ENCODE measurements at places on chromosomes 16 and 17.

- no peak for DNase-seq
Measured at GRCh38 chr17:80358131-80358530, 56.8 kb upstream of the ENDOV start.

- no peak for DNase-seq
Measured at GRCh38 chr16:81652798-81653505, 126.1 kb upstream of the PLCG2 start.

DNA sequence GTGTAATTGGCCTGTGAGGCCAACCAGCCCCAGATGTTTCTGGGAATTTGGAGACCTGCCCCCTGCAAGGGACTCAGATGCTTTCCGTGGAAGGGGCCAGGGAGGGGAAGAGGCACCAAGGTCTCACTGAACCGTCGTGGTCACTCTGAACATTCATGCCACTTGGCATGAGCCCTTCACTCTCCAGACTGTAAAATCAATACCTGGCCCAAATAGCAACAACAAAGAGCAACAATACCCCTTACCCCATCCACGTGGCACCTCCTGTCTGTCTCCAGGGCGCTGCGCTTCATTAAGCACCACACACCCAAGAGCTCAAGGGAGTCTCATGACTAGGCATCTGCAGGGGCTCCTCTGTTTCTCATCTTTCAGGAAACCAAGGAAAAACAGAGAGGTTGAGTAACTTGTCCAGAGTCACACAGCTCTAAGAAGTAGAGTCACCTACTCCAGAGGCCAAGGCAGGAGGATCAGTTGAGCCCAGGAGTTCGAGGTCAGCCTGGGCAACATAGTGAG is 52.8 kb downstream of the SOCS1 start:
- no peak for DNase-seq

GRCh38 chr17:68953340-68953997 is 1.7 kb downstream of the ABCA8 start:
- DNase-seq, result no peak

DNA sequence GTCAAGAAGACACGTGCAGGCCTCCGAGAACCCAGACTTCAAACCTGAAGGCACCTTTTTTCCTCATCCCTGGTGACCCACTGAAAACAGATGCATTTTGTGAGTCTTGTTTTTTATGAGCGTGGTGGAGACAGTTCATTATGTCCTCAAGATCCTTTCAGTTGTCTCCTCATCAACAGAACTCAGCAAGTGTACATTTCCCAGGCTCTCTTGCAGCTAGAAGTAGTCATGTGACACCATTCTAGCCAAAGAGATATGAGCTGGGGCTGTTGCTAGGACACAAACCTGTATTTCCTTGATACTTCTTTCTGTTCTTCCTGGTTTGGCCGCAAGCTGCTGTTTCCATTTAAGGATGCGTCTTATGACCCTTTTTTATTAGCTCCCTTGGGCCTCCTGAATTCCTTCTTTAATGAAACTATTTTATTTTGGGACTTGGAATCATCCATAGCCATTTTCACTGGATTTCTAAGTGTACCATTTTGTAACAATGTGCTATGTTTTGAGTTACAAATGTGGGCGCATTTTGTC is 135.7 kb upstream of the FOXF1 start:
- no peak for DNase-seq

DNA sequence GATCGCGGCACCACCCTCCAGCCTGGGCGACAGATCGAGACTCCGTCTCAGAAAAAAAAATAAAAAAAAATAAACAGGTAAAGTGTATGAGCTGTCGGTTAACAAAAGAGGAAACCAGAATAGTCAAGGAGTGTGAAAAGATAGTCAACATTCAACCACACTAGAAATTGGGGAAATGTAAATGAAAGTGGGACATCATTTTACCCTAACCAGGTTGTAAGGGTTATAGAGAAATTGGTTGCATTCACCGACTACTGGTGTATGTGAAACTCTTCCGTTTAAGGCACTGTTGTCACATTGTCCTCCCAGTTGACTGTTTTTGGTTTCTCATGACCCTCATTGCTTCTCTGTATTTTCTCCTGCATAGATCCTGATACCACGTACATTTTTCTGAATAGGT is 62.8 kb downstream of the RABEP1 start:
- DNase-seq, result no peak

DNA sequence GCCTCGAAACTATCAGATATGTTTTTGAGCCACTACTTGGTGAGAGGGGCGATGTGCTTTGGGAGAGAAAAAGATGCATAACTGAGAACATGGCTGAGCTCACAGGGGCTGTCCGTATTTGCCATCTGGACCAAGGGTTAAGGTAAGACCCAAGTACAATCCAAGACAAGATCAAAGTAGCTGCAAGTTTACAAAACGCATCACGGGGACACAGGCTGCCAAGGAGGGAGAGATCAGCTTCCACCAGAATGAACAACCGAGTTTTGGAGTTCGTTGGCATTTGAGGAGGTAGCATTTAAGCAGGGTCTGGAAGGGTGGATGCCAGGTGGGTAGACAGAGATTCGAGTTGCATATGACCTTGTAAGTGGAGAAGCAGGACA is 2.2 kb downstream of the PITPNC1 start:
- DNase-seq, result no peak

- DNase-seq, result no peak
Measured at GRCh38 chr17:4247361-4247970, 16.3 kb downstream of the ANKFY1 start.

GRCh38 chr17:43994272-43995149 is 9.9 kb upstream of the NAGS start:
- peak; percentile 70 for DNase-seq

GRCh38 chr16:89197633-89198416 is 2.5 kb downstream of the SLC22A31 start:
- DNase-seq, result peak; percentile 21

DNA sequence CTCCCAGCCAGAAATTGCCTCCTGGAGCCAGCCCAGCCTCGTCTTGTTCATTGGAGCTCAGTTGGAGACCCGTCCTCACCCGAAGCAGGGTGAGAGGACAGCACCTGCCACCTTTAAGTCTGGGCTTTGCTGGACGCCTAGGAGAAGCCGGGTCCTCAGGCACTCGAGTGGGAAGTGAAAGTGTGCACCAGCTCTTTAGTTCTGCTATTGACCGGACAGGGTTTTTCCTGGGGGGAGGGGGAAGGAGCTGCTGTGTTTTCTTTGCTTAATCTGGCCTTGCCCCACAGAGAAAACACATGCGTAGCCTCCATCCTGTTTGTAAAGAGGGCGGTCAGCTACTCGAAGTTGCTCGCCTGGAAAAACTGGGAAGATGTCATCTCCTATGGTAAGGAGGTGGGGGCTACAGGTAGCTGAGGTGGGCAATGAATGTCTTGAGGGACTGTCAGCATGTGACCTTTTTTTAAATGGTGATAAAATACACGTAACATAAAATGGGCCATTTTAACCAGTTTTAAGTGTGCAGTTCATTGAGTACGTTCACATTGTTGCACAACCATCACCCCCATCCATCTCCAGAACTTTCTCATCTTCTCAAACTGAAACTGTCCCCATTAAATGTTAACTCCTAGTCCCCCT is 34.4 kb downstream of the CMIP start:
- DNase-seq, result peak; percentile 73

- DNase-seq, result no peak
Measured at GRCh38 chr17:15263680-15264079, 1.4 kb downstream of the PMP22 start.

DNA sequence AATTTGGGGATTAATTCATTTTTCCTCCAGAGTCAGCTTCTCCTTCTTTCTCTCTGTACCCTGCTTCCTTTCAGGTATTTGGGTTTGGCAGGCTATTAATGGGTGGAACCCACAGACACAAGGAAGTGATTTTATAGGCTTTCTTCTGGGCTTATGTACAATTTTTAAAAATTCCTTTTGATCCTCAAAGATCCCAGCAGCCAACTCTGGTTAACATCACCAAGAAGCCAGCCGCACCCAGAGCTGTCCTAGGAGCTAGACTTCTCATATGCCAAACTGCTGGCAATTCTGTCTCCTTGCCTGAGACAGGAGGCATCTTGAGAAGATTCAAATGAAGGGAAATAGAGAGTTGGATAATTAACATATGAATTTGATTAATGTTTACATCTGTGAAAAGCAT is 47.2 kb upstream of the ELAC2 start:
- DNase-seq, result no peak

- DNase-seq, result no peak
Measured at GRCh38 chr17:46770439-46770817, 48.1 kb downstream of the WNT3 start.

GRCh38 chr16:12046651-12047050 is 70.1 kb downstream of the SNX29 start:
- no peak for DNase-seq

DNA sequence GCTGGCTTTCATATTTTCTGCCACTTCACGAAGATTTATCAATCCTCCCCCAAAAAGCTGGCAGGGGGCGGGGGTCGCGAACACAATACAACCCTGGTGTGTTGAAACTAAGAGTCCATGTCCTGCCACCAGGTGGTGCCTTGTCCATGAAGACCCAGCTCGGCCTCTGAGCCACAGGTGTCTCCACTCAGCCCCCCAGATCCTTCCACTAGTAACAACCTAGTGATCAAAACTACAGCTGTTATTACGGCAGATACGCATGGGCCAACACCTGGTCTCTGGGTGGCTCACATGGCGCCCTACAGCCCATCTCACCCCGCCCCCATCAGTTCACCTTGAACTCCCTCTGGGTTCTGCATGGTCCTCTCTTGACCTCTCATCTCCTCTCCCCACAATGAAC is 27.7 kb downstream of the USP7 start:
- DNase-seq, result no peak

GRCh38 chr16:84053237-84053636 is 10.6 kb upstream of the SLC38A8 start:
- no peak for DNase-seq

DNA sequence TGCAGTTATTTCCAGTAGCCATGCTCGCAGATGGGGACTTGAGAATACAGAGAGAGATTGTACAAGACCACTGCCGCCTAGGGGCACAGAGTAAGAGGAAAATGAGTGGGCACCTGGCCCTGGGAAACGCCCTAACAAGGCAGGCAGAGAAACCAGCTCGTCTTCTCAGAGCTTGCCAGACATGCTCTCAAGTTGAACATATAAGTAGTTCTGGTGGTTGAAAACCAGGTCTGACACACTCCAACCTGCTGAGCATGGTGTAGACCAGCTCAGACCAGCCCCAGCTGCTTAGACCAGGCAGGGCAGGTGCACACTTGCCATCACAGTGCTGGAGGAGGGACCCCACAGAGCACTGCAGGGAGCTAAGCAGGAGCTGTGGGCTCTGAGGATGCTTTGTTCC is 250.5 kb downstream of the CPPED1 start:
- no peak for DNase-seq

DNA sequence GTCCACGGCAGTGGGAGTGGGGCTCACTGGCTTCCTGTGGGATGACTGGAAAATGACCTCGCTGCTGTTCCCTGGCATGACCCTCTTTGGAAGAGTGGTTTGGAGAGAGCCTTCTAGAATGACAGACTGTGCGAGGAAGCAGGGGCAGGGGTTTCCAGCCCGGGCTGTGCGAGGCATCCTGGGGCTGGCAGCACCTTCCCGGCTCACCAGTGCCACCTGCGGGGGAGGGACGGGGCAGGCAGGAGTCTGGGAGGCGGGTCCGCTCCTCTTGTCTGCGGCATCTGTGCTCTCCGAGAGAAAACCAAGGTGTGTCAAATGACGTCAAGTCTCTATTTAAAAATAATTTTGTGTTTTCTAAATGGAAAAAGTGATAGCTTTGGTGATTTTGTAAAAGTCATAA is 7.8 kb upstream of the RNF213 start:
- DNase-seq, result no peak

GRCh38 chr17:13601322-13601775 is 380 bp downstream of the HS3ST3A1 start:
- DNase-seq, result no peak

GRCh38 chr16:1182950-1183907 is 30.3 kb downstream of the CACNA1H start:
- DNase-seq, result no peak

DNA sequence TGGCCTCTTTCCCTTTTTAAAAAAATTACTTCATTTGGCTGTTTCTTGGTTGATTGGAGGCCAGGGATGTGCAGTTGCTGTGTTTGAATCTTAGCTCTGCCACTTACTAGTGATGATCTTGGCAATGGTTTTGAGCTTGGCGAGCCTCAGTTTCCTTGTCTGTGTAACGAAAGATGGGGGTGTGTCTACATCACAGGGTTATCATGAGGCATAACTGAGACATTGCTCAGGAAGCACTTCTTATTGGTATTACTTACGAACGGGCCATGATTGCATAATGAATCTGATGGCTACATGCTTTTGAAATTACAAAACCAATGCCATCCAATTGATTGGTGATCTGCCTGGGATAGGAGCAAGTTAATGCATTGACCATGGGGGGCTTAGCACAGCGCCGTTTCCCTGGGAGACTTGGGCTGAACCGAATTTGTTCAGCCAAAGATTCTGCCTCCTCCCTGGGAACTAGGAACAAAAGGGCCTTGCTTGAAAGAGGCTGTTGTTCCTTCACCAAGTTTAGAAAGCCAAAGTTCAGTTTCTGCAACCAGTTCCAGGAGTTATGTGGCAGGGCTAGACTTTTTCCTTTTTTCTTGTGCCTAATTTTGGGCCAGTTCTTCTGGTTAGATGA is 21.9 kb downstream of the CMIP start:
- DNase-seq, result no peak

GRCh38 chr16:85820604-85821372 is 21.3 kb downstream of the COX4I1 start:
- no peak for DNase-seq

- DNase-seq, result peak; percentile 25
Measured at GRCh38 chr16:24645739-24646645, 83.5 kb upstream of the TNRC6A start.

DNA sequence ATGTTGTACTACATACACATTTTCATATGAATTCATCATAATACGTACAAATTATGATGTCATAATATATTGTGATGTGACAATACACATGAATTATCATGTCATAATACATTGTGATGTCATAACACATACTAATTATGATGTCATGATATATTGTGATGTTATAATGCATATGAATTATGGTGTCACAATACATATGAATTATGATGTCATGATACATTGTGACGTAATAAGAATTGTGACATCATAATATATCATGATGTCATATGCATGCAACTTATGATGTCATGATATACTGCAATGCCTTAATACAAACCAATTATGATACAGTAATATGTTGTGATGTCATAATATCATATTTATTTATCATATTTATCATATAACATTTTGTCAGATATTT is 2074.3 kb downstream of the TP53TG3F start:
- no peak for DNase-seq

GRCh38 chr16:68480084-68480995 is 32.0 kb upstream of the SMPD3 start:
- DNase-seq, result no peak

GRCh38 chr17:65181237-65182061 is 44.3 kb downstream of the RGS9 start:
- no peak for DNase-seq

- peak; percentile 25 for DNase-seq
Measured at GRCh38 chr17:40937384-40937819, at the start of gene KRT23. TSS of gene KRT23 (minus strand) at chr17:40937646. CDS start at chr17:40936603, 1,043 bp downstream.

DNA sequence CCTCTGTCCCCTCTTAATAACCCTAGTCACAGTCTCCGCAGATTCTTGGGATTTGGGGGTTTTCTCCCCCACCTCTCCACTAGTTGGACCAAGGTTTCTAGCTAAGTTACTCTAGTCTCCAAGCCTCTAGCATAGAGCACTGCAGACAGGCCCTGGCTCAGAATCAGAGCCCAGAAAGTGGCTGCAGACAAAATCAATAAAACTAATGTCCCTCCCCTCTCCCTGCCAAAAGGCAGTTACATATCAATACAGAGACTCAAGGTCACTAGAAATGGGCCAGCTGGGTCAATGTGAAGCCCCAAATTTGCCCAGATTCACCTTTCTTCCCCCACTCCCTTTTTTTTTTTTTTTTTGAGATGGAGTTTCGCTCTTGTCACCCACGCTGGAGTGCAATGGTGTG is 5.6 kb downstream of the CCL22 start:
- DNase-seq, result no peak
